ENCODE measurements at places on chromosomes 2 and 18.

GRCh38 chr2:86026744-86027065 is 79.0 kb downstream of the POLR1A start:
- no peak for DNase-seq

- DNase-seq = no peak
These were observed 9.1 kb upstream of the TMEM37 start for GRCh38 chr2:119422360-119423107.

DNA sequence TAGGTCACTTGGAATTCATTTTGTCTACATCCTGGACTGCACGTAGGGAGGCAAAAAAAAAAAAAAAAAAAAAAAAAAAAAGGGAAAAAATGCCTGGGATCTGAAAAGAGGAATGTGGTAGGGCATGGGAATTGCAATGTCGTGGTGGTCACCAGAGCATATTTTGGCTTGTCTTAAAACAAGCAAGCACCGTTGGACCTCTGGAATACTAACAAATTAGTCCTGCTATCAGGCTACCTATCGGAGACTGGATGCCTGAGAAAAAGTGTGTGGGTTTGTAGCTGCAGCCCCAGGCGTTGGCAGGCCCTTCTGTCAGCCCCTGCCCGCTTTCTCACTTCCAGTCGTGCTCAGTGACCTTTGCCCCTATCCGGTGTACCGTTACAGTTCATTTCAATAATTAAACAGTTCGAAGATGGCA is 588.5 kb upstream of the ZEB2 start:
- DNase-seq = no peak

DNA sequence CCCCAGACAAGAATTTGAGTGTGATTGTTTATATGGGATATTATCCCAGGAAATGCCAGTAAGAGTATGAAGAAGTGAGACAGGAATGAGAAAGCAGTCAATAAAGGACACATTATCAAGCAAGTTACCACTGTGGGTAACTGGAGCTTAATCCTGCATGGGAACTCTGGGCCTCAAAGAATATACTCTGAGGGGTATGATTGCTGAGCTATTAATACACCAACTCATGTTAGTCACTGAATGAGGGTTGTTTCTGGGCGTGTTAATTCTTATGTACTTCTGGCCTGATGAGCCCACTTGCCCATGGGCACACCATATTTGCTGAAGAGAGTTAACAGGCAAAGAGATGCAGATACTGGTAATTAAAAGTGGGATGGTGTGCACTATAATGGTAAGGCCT is 26.6 kb upstream of the PAIP2B start:
- no peak for DNase-seq

DNA sequence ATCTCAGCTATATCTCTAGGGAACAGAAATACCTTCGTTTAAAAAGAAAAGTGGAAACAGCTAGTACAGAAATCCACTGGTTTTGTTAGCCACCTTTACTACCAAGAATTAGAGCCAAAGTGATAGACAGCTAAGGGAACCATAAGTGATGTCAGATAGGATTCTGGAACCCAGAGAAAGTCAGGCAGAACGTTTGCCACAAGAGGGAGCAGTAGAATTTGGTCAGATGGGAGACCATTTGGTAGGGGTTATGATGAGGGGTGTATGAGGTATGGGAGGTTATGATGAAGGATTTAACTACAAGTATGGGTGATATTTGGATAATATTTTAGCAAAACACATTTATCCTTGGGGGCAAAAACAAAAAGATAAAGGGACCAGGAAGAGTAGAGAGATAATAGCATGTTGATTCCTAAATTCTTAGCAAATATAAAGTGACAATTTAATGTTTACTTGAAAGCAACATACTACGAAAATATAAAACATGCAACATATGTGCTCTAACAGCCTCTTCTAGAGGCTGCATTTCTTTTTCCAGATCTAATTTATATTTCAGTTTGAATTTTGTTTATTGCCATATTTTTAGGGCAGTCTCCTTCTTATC is 3.3 kb downstream of the SLC8A1 start:
- DNase-seq = no peak

GRCh38 chr2:211187602-211188001 is 631.2 kb downstream of the CPS1 start:
- DNase-seq = no peak

DNA sequence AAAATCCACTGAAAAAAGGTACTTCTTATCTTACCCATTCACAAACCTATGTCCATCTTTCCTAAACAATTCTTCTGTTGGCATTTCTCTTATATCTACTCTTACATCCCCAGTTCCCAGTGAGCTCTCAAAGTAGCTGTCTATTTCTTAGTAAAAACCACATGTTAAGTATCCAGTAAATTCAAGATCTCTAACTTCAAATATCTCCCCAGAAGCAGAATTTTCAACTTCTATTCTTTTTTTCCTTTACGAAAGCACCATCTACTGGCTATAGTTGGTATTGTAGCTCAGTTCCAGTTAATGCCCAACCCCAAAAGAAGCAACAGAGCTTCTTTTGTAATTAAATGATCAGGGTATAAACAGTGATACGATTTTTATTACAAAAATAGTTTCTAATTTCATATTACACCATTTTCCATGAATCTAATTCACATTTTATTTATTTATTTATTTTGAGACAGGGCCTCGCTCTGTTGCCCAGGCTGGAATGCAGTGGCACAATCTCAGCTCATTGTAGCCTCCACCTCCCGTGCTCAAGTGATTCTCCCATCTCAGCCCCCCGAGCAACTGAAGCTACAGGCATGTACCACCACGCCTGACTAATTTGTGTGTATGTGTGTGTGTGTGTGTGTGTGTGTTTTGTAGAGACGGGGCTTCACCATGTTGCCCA is 28.5 kb downstream of the HRH4 start:
- DNase-seq = no peak

DNA sequence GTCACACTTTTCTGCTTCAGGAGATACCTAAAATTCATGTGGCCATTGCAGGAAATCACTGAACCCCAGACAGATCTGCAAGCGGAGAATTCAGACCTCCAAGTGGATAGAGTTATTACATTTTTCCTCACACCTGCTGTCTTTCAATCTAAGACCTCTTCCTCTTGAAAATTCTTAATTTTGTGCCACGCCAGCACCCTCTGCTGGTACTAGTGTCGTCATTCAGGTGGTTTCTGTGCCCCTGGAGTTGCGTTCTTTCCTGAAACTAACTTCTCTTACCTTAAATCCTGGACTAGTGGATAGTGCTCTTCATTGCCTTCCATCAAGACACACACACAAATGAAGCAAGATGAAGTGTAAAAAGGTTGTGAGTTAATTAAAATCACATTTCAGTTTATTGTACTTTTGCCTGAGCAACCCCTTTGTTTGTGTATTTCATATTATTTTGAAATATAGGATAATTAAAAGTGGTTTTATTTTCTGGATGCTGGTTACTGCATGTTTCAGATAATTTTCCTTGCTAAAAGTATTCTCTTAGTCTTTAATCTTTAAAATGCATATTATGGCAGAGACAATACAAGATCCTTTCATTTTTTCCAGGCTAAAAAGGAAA is 1.6 kb upstream of the DNER start:
- peak; percentile 45 for DNase-seq

Data from activated T-cell treated with anti-CD3 and anti-CD28 coated beads, Interleukin-2, amount 50 U/mL, for 48 hours (primary cell).